Endothelial cell (in vitro differentiated cells): ENCODE measurements at places on chromosomes 6 and 20.

DNA sequence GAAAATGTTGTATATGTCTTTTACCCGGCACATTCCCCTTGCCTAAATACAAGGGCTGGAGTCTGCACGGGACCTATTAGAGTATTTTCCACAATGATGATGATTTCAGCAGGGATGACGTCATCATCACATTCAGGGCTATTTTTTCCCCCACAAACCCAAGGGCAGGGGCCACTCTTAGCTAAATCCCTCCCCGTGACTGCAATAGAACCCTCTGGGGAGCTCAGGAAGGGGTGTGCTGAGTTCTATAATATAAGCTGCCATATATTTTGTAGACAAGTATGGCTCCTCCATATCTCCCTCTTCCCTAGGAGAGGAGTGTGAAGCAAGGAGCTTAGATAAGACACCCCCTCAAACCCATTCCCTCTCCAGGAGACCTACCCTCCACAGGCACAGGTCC lies 11.3 kb upstream of the MAPRE1 start:
- H3K27ac ChIP-seq = no peak overlapping the region
- peaks cover 7% of the 10 kb centered on the region for H3K27me3 ChIP-seq
- H3K4me3 ChIP-seq = no peak overlapping the region
- DNase-seq = no peak

GRCh38 chr6:157253017-157253416 lies 70.3 kb downstream of the TMEM242 start:
- no peak overlapping the region for H3K4me3 ChIP-seq
- peaks cover 20% of the 10 kb centered on the region for H3K4me1 ChIP-seq
- H3K27ac ChIP-seq = peak overlapping the region; percentile 30
- no peak for DNase-seq

DNA sequence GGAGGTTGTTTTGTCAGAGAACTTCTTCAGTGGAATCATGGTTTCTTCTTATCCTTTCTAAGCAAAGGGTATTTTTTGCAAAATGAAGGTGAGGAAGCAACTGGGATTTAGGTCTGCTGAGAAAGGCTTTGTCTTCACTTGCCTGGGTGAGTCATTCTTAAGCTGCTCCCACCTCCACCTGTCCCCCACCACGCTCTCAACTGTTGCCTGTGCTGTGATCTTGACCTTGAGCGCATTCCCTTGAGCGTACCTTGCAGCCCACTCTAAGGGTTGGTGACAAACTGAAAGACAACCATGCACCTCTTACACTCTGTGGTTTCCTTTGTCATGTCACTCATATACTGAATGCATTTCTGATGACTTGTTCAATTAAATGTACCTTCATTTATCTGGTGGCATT lies 641.1 kb downstream of the RNF144B start:
- DNase-seq = no peak
- no peaks in the 10 kb centered on the region for H3K27me3 ChIP-seq
- H3K4me3 ChIP-seq = no peak overlapping the region
- H3K27ac ChIP-seq = no peak overlapping the region
- no peaks in the 10 kb centered on the region for H3K36me3 ChIP-seq

- H3K4me3 ChIP-seq = no peak overlapping the region
- no peak for DNase-seq
- H3K36me3 ChIP-seq = no peaks in the 10 kb centered on the region
- H3K27ac ChIP-seq = no peak overlapping the region
Measured at GRCh38 chr6:3770023-3770720, 18.7 kb upstream of the PXDC1 start.

DNA sequence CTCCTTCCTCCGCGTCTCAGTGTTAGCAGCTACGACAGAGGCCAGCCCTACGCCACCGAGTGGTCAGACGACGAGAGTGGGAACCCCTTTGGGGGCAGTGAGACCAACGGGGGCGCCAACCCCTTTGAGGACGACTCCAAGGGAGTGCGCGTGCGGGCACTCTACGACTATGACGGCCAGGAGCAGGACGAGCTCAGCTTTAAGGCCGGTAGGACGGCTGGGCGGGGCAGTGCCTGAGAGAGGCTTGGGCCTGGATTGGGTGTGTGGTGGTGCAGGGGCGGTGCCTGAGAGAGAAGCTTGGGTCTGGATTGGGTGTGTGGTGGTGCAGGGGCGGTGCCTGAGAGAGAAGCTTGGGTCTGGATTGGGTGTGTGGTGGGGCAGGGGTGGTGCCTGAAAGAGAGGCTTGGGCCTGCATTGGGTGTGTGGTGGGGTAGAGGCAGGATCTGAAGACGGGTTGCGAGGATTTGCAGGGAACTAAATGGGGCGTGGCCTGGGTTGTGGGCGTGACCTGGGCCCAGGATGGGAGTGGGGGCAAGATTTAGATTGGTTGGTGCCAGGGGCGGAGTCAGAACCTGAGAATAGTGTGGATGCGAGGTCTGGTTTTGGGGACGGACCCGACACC lies 24.4 kb downstream of the SPDEF start:
- H3K36me3 ChIP-seq = no peaks in the 10 kb centered on the region
- no peak for DNase-seq
- H3K27me3 ChIP-seq = peaks cover 7% of the 10 kb centered on the region
- H3K27ac ChIP-seq = no peak overlapping the region
- H3K4me3 ChIP-seq = no peak overlapping the region

GRCh38 chr20:2657241-2657640 lies 4.8 kb downstream of the NOP56 start:
- DNase-seq = no peak
- H3K4me1 ChIP-seq = peaks cover 28% of the 10 kb centered on the region
- H3K4me3 ChIP-seq = no peak overlapping the region
- peaks cover 76% of the 10 kb centered on the region for H3K36me3 ChIP-seq
- H3K27me3 ChIP-seq = peaks cover 5% of the 10 kb centered on the region
- H3K27ac ChIP-seq = no peak overlapping the region

GRCh38 chr20:56762829-56763228 lies 133.7 kb downstream of the TFAP2C start:
- no peaks in the 10 kb centered on the region for H3K27me3 ChIP-seq
- DNase-seq = no peak
- H3K36me3 ChIP-seq = no peaks in the 10 kb centered on the region
- H3K4me1 ChIP-seq = no peaks in the 10 kb centered on the region

DNA sequence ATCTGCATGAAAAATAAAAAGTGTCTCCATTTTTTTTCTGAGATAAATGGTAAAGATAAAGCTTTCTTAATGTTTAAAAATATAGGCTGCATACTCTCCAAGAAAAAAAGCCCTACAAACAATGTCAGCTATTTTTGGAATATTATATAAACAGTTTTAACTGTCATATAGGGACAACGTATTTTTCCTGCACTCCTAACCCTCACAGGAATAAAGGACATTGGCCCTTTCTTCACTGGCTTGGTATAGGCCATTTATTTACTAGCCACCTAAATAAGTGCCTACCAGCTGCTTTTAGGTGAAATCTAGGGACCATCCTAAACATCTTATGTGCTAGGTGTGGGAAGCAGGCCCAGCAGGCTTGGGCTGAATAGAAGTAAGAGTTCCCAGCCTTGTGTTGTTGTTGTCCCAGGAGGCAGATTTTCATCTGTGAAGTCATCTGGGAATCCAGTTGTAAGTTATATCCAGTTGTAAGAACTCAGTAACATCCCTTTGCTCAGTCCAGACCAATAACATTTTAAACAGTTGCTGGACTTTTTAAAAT lies 21.3 kb downstream of the FOXO3 start:
- H3K4me1 ChIP-seq = peaks cover 13% of the 10 kb centered on the region
- H3K27me3 ChIP-seq = no peaks in the 10 kb centered on the region
- no peak overlapping the region for H3K27ac ChIP-seq
- peaks cover 15% of the 10 kb centered on the region for H3K36me3 ChIP-seq

GRCh38 chr6:169640983-169641382 lies 60.8 kb downstream of the WDR27 start:
- no peak for DNase-seq
- no peak overlapping the region for H3K27ac ChIP-seq
- H3K4me1 ChIP-seq = peaks cover 14% of the 10 kb centered on the region
- H3K27me3 ChIP-seq = peaks cover 7% of the 10 kb centered on the region

- no peaks in the 10 kb centered on the region for H3K27me3 ChIP-seq
- H3K4me3 ChIP-seq = no peak overlapping the region
- no peaks in the 10 kb centered on the region for H3K36me3 ChIP-seq
- H3K4me1 ChIP-seq = no peaks in the 10 kb centered on the region
- no peak overlapping the region for H3K27ac ChIP-seq
Measured at GRCh38 chr6:103236923-103237322, 1622.8 kb downstream of the HACE1 start.

- peaks cover 4% of the 10 kb centered on the region for H3K27me3 ChIP-seq
- H3K4me1 ChIP-seq = peaks cover 3% of the 10 kb centered on the region
- no peak overlapping the region for H3K27ac ChIP-seq
- DNase-seq = no peak
- H3K36me3 ChIP-seq = no peaks in the 10 kb centered on the region
Measured at GRCh38 chr6:2938004-2938631, 33.2 kb downstream of the SERPINB6 start.

- H3K36me3 ChIP-seq = peaks cover 5% of the 10 kb centered on the region
- peak overlapping the region; percentile 16 for H3K4me3 ChIP-seq
- no peaks in the 10 kb centered on the region for H3K27me3 ChIP-seq
- no peak for DNase-seq
- H3K27ac ChIP-seq = no peak overlapping the region
- peaks cover 16% of the 10 kb centered on the region for H3K4me1 ChIP-seq
Measured at GRCh38 chr6:131292145-131292938, 157.1 kb downstream of the AKAP7 start.

DNA sequence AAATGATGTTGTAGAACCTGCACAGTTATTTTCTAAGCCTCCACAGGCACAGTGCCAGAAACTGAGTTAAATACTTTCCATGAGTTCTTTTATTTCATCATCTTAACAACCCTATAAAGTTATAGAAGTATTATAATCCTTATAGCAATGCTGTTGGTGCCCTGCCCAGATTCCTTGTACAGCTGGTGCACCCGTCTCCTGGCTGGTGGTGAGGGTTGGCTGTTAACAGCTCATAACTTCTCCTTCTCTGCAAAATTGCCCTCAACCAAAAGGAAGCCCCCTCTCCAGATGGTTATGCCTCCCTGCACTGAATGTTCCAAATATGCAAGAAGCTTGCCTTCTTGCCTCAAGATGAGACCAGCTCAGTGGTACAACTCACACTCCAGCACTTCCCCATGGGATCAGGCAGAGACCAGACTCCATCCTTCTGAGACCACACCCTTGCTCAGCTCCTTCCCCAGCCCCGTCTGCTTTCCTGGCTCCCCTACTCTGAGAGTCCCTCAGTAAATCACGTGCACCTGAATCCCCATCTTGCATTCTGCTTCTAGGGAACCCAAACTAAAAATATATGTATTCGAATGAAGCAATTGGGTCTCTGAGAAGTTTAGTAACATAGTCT lies 304.4 kb upstream of the PLCB4 start:
- no peak overlapping the region for H3K4me3 ChIP-seq
- no peaks in the 10 kb centered on the region for H3K27me3 ChIP-seq
- no peaks in the 10 kb centered on the region for H3K36me3 ChIP-seq
- no peaks in the 10 kb centered on the region for H3K4me1 ChIP-seq

GRCh38 chr6:142943711-142944123 lies 1.3 kb downstream of the HIVEP2 start:
- peak overlapping the region; percentile 99 for H3K27ac ChIP-seq
- peak overlapping the region; percentile 99 for H3K4me3 ChIP-seq
- H3K4me1 ChIP-seq = peaks cover 26% of the 10 kb centered on the region
- H3K36me3 ChIP-seq = peaks cover 3% of the 10 kb centered on the region

DNA sequence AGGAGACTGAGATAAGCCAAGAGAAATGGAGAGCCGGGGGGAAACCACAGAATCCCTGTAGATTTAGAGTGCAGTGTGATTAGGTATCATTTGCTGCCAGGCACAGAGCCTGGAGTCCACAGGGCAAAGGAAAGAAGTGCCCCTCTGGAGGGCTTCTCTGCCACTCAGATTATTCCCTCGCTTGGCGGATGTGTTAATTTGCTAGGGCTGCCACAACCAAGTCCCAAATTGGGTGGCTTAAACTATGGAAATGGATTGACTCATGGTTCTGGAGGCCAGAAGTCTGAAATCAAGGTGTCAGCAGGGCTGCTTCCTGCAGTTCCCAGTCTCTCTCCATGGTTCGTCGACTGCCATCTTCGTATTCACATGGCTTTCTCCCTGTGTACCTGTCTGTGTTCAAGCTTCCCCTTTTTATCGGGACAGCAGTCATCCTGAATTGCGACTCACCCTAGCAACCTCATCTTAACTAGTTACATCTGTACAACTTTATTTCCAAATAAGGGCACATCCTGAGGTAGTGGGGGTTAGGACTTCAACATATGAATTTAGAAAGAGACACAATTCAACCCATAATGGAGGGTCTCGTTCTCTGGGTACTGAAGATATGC lies 122.2 kb downstream of the ANKRD60 start:
- H3K4me3 ChIP-seq = no peak overlapping the region
- H3K27ac ChIP-seq = no peak overlapping the region
- DNase-seq = no peak
- H3K4me1 ChIP-seq = peaks cover 4% of the 10 kb centered on the region
- peaks cover 3% of the 10 kb centered on the region for H3K27me3 ChIP-seq
- H3K36me3 ChIP-seq = no peaks in the 10 kb centered on the region

GRCh38 chr6:150739711-150740349 lies 125.7 kb upstream of the MTHFD1L start:
- H3K4me1 ChIP-seq = peaks cover 9% of the 10 kb centered on the region
- DNase-seq = no peak
- peaks cover 14% of the 10 kb centered on the region for H3K36me3 ChIP-seq
- no peak overlapping the region for H3K4me3 ChIP-seq
- no peak overlapping the region for H3K27ac ChIP-seq
- H3K27me3 ChIP-seq = peaks cover 5% of the 10 kb centered on the region

DNA sequence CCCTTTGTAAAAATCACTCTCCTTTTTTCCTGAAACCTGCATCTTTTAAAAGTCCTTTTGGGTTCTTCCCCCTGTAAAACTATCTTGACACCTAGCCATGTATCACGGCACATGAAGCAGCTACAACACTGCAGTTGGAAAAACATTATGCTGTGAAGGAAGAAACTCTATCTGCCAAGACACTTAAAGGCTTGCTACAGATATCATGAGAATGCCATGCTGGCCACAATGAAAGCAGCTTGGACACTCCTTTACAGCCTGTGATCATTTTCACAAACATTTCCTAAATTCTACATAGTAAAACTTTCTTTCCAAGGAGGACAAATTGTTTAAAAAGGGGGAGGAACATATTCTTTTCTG lies 31.8 kb downstream of the CNKSR3 start:
- DNase-seq = no peak
- H3K4me1 ChIP-seq = peaks cover 40% of the 10 kb centered on the region
- H3K36me3 ChIP-seq = peaks cover 7% of the 10 kb centered on the region
- peaks cover 11% of the 10 kb centered on the region for H3K27me3 ChIP-seq
- H3K27ac ChIP-seq = no peak overlapping the region

- H3K27me3 ChIP-seq = peaks cover 1% of the 10 kb centered on the region
- no peak overlapping the region for H3K27ac ChIP-seq
- H3K4me1 ChIP-seq = peaks cover 18% of the 10 kb centered on the region
- H3K36me3 ChIP-seq = no peaks in the 10 kb centered on the region
Measured at GRCh38 chr6:11766589-11767450, 11.8 kb downstream of the ADTRP start.

- peaks cover 3% of the 10 kb centered on the region for H3K27me3 ChIP-seq
- no peak overlapping the region for H3K4me3 ChIP-seq
- H3K36me3 ChIP-seq = no peaks in the 10 kb centered on the region
- H3K4me1 ChIP-seq = peaks cover 23% of the 10 kb centered on the region
- no peak overlapping the region for H3K27ac ChIP-seq
- DNase-seq = no peak
Measured at GRCh38 chr6:1143655-1144054, 168.2 kb upstream of the FOXQ1 start.

DNA sequence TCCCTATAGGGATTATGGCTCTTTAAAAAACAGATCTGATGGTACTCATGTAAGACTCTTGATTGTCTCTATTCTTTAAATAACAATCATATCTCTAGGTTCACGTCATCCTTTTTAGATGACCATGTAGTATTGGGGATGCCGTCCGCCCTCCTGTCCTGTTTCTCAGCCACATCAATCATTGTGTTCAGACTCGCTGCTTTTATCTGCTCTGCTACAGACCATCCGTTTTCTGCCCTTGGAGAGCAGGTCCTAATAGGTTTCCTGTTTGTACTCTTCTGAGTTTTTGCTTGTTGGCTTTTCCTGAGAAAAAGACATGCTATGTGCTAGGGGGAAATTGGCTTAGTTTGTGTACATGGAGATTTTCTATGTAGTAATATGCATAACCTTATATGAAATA lies 76.8 kb downstream of the SASH1 start:
- peaks cover 15% of the 10 kb centered on the region for H3K36me3 ChIP-seq
- peaks cover 88% of the 10 kb centered on the region for H3K4me1 ChIP-seq
- H3K27me3 ChIP-seq = peaks cover 7% of the 10 kb centered on the region
